HCEC 1CT (cell line): ENCODE measurements at places on chromosomes 4 and X.

DNA sequence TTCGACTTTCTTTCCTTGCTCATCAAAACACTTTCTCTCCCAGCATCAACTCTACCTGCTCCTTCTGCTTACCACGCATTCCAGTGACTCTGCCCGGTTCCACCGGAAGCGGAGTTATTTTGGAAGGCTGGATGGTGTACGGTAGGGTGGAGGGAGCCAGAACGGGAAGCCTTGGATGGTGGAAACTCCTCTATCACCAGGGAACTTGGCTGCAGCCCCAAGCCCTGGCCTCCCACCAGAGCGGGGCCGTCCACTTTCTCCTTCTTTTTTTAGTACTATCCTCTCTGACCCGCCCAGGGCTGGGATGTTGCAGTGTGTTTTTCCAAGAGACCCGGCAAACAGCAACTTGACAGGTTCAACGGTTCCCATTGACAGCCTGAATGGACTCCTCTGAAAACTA, 27.6 kb downstream of the ADGRG2 start:
- no peak for DNase-seq

DNA sequence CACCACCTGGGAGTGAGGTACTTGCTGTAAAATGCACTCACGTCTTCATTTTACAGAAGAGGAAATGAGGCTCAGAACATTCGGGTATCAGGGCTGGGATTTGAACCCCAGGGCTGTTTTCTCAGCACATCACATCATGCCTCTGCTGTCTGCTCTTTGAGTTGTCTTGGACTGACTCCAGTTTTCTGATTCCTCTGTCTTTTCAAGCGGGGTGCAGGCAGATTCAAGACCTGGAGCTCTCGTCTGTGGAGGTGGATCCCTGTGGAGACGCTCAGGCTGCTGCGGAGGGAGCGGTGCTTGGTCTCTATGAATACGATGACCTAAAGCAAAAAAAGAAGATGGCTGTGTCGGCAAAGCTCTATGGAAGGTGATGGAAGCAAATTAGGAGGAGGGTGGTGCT, 6.3 kb downstream of the LAP3 start:
- no peak for DNase-seq

- DNase-seq: no peak
Measured at GRCh38 chrX:18119856-18120255, 100.8 kb downstream of the BEND2 start.

DNA sequence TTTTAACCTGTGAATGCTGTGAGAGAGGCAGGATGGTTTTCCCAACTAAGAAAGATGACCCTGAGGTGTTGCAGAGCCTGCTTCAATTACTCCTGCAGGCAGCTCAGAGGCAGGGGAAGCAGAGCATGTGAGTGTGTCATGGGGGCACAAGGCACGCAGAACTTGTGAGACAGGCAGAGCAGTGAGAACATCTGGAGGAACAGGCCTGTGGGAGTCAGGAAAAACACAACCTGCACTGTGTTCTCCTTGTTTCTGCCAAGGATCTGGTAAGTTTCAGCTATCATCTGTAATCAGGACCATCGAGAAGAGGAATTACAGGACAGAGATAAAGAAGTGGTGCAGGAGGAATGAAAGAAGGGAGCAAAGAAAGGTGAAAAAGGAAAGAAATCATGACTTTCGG, 741.8 kb upstream of the INTU start:
- DNase-seq: peak; percentile 17

- peak; percentile 5 for DNase-seq
Measured at GRCh38 chr4:15343581-15343980, 84.3 kb upstream of the C1QTNF7 start.

- no peak for DNase-seq
Measured at GRCh38 chr4:175953960-175954521, 111.6 kb upstream of the WDR17 start.

- DNase-seq: peak; percentile 18
Measured at GRCh38 chr4:21991050-21991449, 42.5 kb upstream of the KCNIP4 start.

- no peak for DNase-seq
Measured at GRCh38 chr4:108094923-108095482, 73.7 kb downstream of the LEF1 start.

- no peak for DNase-seq
Measured at GRCh38 chr4:77493829-77494551, 111.6 kb upstream of the CXCL13 start.

- no peak for DNase-seq
Measured at GRCh38 chrX:133868682-133869081, 116.7 kb downstream of the GPC3 start.

- DNase-seq: no peak
Measured at GRCh38 chrX:19746919-19747651, 140.3 kb downstream of the SH3KBP1 start.

DNA sequence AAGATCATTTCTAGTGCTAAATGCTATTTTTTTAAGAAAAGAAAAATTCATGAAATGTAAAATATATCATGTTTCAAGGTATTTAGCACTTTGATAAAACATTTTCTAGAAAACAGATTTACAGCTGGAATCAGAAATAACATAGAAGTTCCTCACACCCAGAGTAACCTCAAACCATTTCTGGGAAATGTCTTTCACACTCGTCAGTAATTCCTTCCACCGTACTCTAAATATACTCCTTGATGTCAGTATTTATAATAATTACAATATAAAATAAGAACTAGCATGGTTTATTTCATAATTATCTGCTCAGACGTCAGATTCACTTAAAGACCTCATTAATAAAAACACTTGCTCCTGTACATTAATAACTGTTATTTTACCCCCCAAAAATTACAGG, 103.9 kb downstream of the ADGRA3 start:
- no peak for DNase-seq

GRCh38 chr4:2082627-2083026, 23.5 kb downstream of the NAT8L start:
- DNase-seq: no peak

DNA sequence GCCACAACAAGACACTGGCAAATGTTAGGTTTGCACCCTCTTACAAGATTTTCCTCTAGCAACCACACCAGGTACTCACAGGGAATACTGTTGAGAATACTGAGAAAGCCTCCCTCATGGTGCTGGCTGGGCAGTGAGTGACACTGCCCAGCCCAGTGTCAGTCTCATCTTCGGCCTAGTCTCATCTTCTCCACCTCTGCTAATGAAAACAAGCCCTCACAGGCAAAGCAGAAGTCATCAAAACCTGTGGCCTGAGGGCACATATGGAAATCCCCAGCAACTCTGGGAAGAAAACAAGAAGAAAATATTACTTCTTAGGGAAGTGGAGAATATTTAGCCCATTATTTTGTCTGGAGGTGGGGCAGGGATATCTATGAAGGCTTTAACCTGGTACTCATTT, 7.9 kb upstream of the ADAM29 start:
- DNase-seq: no peak

DNA sequence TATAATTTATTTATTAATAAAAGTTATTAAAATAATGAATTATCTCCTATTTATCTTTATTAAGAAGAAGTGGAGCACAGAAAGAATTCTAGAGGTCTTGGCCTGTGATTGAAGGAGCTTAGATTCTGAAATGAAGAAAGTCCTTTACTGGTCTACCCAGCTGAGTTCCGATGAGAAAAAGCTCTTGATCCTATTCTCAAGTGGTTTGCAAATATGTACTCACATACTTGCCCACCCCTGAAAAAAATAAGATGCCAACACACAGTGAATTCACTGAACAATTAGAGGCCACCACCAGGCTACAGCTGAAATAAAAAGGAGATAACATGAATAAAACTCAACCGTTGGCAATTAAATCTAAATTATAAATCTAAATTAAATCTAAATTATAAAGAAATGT, 253.4 kb downstream of the MAPK10 start:
- DNase-seq: no peak

DNA sequence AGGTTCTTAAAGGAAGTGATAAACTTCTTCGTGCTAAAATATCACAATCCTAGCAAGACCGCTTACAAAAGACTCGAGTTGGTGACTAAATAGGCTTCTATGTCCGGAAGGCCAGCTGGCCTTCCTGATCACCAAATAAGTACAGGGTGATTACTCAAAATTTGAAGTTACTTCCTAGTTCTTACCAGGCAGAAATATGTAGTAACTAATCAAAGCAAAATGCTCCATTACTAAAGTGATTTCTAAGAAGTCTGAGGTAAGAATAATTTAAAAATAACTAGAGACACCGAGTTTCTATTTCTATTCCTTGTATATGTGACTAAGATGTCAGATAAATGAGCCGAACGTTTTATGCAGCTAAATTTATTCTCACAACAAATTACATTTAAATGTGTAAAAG, 62.2 kb downstream of the NSUN7 start:
- no peak for DNase-seq

GRCh38 chr4:186642530-186642929, 81.1 kb downstream of the FAT1 start:
- no peak for DNase-seq

- DNase-seq: peak; percentile 78
Measured at GRCh38 chr4:111641813-111642579, 503.3 kb upstream of the FAM241A start.

GRCh38 chr4:153325558-153325957, 18.9 kb upstream of the MND1 start:
- no peak for DNase-seq

- peak; percentile 35 for DNase-seq
Measured at GRCh38 chrX:71302461-71303213, 1.1 kb downstream of the ITGB1BP2 start.

GRCh38 chr4:46894826-46895225, 14.2 kb downstream of the COX7B2 start:
- DNase-seq: no peak
